ENCODE measurements at places on chromosomes 5 and 9.
A peak's percentile ranks its signal among the peaks of the same experiment; 100 is the strongest.

DNA sequence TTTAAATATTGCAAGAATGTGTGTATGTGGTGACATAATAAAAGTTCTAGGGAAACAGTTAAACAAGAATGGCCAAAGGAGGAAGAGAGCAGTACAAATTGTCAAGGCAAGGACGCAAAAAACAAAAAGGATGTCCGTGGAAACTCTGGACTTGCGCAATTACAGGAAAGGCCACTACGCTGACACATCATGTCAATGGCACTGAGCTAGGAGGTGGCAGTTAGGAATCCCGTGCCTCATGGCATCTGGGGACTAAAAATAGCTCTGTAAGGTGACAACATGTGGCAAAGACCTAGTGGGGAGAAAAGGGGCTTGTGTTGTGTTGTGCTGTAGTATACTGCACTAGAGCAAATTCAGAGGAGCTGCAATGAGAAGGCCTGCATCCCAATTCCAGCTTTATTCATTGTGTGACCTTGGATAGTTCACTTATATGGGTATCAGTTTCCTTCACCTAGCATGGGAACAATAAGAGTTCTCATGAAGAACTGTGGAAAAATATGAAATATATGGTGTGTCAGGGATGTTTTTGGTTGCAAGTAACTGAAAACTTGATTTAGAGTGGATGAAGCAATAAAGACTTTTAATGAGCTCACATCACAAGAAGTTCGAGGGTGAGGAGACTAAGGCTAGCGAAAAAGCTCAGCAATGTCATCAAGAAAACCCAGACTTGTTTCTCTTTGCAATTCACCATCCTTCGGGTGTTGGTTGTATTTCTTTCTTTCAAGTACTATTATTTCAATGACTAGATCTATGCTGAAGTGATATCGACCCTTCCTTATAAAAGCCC lies 124.1 kb upstream of the STC2 start:
- DNase-seq, result peak; percentile 17

DNA sequence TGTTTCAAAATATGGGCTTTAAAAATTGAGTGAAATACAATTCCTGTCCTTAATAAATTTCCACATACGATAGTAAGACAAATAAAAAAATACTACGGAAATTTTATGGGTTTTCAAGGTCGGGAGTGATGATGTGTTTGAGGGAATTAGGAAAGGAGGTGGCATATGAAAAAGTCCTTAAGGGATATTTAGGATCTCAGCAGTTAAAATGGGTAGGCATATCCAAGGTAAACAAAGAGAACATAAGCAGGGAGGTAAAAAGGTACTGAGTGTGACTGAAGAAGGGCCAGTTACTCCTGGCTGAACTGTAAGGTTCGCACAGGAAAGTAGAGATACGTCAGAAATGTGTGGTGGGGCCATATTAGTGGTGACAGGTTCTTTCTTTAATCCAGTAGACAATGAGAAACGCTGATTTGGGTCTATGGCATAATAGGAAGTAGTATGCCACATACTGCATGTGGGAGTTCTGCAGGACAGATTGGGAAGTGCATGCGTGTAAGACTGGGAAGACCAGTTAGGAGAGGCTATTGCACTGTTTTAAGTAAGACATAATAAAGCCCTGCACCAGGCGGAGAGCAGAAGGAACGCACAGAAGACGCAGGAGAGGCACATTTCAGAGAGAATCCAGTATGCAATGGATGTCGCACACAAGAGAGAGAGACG lies 937 bp upstream of the HMGCR start:
- peak; percentile 74 for DNase-seq

DNA sequence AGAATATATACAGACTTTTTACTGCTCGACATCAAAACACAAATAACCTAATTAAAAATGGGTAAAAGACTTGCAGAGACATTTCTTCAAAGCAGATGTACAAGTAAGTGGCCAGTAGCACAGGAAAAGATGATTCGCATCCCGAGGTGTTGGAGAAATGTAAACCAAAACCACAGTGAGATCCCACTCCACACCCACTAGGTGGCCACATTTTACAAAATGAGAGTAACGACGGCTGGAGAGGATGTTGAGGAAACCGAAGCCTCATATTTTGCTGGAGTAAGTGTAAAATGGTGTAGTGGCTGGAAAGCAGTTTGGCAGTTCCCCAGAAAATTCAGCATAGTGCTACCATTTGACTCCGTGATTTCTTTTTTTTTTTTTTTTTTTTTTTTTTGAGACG lies 21.3 kb upstream of the GBGT1 start:
- DNase-seq, result peak; percentile 73

GRCh38 chr5:73763300-73764032 lies 137.5 kb downstream of the ARHGEF28 start:
- DNase-seq, result no peak

GRCh38 chr5:81305785-81306184 lies 4.4 kb downstream of the ZCCHC9 start:
- DNase-seq, result no peak

- DNase-seq, result no peak
Measured at GRCh38 chr5:154865466-154866184, 7.2 kb downstream of the CNOT8 start.

DNA sequence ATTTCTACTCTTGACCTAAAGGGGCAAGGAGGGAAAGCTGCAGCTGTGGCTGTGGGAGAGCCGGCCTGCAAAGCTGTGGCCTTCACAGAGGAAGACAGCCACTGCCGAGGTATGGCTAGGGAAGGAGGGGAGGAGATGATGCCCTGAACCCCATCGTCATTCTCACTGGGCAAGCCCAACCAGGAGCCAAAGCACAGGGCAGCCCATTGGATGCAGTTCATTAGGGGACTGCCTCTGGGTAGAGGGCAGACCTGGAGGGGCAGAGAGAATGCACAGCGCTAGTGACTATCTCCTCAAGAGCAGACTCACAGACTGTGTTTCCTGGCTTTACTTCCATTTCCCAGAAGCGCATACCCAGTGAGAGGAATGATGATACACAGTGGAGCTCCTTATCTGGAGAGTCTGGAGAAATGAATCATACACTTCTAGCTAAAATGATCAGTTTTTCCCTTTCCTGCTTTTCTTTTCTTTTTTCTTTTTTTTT lies 47.2 kb upstream of the TTC23L start:
- DNase-seq, result no peak

DNA sequence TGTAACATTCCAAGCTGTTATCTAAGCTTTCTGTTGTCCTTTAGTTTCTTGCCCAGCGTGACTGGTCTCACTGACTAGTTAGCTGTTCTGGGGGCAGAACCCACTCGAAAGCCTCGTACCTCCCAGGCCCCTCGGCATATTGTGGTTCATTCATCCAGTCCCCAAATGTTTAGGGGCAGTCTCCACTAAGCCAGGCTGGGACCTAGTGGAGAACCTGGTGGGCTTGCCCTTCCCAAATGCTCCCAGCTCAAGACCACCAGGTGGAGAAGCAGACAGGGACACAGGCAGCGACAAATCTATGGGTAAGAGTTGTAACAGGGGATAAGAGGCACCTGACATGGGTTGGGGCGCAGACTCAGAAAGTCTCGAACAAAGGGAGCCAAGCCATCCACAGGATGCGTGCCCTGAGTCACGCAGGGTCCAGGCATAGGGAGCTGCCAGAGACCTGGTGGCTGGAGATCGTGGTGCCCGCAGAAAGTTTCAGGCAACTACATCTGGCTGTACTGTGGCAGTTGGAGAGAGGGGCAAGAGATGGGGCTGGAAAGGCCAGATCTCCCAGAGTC lies 851 bp upstream of the EEIG1 start:
- DNase-seq, result no peak

- no peak for DNase-seq
Measured at GRCh38 chr5:174311121-174311520, 265.6 kb downstream of the NSG2 start.

DNA sequence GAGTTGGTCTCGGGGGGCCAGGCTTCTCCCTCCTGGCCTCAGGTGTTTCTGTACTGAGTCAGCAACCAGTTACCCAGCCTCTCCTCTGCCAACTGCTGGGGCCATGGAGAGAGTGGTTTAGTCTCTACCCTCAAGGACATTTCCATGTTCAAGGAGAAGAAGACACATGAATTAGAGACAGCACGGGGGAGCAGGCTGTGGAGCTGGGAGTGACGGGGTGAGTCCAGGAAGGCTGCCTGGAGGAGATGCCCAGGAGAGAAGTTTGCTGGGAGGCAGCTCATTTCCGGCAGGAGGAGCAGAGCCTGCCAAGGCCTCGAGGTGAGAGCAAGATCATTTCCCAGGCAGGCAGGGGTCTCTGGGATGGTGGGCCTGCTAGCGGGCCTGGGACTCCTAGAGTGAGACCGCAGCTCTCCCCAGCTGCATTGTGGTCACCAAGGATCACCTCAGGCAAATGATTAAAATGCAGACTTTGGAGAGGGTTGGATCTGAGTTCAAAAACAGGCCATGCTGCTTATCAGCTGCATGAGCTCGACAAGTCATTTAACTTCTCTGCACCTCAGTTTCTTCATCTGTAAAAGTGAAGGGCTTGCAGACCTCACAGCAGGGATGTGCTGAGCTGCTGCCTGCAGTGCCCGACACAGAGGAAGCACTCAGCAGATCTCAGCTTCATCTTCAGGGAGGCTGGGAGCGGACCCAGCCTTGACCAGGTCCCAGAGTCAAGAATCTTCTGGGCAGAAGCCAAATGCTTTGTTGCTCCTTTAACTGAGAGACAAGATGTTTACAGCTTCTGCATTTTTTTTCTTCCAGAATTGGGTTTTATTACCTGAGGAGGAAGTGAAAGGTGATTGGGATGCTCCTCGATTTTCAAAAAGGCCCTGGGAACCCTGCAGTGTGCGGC lies 35.2 kb downstream of the NEK6 start:
- no peak for DNase-seq

DNA sequence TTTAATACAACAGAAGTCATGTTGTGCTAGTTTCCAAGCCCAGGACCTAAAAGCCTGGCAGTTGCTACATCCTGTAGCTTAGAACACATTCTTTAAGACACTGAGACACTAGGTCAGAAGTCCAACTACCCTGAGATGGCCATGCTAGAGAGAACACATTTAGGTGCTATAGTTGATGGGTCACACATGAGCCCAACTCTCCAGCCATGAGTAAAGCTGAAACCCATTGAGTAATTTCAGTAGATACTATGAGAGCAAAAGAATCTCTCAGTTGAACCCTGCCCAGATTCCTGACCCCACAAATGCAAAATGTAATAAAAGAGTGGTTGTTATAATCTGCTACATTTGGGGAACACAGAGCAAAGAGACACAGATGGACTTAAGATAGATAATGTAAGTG lies 164.4 kb downstream of the SEMA5A start:
- DNase-seq, result no peak

GRCh38 chr5:116806836-116807235 lies 232.2 kb upstream of the SEMA6A start:
- DNase-seq, result no peak

- no peak for DNase-seq
Measured at GRCh38 chr5:73892806-73893205, 266.8 kb downstream of the ARHGEF28 start.

- no peak for DNase-seq
Measured at GRCh38 chr5:94304146-94304545, 314.3 kb downstream of the KIAA0825 start.

- peak; percentile 63 for DNase-seq
Measured at GRCh38 chr5:122101636-122102285, 23.7 kb upstream of the LOX start.

- DNase-seq, result no peak
Measured at GRCh38 chr5:172660974-172661373, 19.9 kb downstream of the NEURL1B start.

- no peak for DNase-seq
Measured at GRCh38 chr9:3497857-3498256, 27.9 kb downstream of the RFX3 start.

- no peak for DNase-seq
Measured at GRCh38 chr5:138498376-138498775, 33.1 kb downstream of the EGR1 start.

- no peak for DNase-seq
Measured at GRCh38 chr9:95820074-95820473, 55.4 kb upstream of the ERCC6L2 start.

GRCh38 chr5:103259705-103260355 lies 1.3 kb downstream of the MACIR start:
- DNase-seq, result peak; percentile 46

- no peak for DNase-seq
Measured at GRCh38 chr9:19648672-19649071, 140.2 kb downstream of the SLC24A2 start.

GRCh38 chr5:87020099-87020934 lies 247.4 kb upstream of the RASA1 start:
- peak; percentile 74 for DNase-seq

GRCh38 chr5:61679562-61679961 lies 347.5 kb downstream of the ZSWIM6 start:
- DNase-seq, result no peak

DNA sequence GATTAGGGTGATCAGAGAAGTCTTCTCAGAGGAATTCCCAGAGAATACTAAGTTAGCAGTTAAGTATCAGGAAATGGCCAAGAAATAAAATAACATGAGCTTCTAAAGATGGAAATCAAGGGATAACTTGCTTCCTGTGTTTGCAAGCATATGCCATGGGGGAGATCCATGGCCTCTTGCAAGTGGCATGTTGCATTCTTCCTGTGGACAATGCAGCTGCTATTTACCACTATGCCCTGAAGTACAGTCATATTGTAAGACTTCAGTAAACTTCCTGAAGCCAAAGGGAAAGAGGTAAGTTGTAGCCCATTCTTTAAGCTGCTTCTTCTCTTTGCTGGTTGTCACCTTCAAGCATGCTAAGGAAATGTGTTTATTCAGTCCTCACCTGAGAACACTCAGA lies 154.7 kb upstream of the RUSC2 start:
- no peak for DNase-seq

GRCh38 chr5:111680737-111681413 lies 76.1 kb downstream of the NREP start:
- peak; percentile 36 for DNase-seq

DNA sequence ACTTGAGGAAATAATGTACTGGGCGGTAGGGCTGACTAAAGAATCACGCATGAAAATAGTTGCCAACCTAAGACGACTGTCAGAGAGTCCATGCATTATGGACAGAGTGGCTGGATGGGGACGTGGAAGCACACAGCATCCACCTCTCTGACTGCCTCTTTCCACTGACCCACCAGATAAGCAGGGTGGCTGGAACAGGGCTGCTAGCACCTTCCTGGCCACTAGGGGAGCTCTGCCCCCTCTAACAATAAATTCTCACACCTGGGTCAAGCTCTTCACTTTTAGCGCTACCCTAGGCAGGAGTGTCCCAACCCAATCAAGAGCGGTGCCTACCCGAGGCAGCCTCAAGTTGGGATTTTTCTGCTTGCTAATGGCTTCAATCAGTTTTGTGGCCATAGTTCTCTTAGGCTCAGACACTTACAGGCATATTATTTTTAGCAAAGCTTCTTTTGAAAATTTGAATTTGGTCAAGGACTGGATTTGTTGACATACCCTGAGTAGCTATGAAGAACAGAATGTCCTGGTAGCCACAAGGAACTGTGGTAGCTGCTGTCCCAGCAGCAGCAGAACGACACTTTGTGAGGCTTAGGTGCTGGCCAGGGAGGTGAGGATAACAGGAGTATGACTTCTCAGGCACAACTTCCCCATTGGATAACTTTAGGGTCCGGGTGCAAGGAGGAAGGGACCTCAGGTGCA lies 6.9 kb upstream of the TPM2 start:
- DNase-seq, result peak; percentile 35
